ENCODE measurements at places on chromosomes 13 and 19.

DNA sequence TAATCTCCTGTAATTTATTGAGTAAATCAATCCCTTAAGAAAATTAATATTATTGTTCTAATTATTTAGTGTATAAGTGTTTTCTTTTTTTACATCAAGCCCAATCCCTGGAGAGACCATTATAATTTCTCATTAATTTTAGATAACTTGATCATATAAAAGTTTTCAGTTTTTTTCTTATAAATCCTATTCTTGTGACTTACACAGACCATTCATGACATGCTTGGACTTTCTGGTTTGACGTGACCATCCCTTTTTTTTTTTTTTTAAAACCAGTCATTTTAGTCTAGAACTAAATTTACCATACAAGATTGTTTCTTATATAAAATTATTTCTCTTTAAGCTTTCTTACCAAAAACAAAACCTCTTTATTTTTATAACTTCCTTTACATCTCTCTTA, 5.4 kb upstream of the MTRF1 start:
- peak; percentile 22 for DNase-seq

DNA sequence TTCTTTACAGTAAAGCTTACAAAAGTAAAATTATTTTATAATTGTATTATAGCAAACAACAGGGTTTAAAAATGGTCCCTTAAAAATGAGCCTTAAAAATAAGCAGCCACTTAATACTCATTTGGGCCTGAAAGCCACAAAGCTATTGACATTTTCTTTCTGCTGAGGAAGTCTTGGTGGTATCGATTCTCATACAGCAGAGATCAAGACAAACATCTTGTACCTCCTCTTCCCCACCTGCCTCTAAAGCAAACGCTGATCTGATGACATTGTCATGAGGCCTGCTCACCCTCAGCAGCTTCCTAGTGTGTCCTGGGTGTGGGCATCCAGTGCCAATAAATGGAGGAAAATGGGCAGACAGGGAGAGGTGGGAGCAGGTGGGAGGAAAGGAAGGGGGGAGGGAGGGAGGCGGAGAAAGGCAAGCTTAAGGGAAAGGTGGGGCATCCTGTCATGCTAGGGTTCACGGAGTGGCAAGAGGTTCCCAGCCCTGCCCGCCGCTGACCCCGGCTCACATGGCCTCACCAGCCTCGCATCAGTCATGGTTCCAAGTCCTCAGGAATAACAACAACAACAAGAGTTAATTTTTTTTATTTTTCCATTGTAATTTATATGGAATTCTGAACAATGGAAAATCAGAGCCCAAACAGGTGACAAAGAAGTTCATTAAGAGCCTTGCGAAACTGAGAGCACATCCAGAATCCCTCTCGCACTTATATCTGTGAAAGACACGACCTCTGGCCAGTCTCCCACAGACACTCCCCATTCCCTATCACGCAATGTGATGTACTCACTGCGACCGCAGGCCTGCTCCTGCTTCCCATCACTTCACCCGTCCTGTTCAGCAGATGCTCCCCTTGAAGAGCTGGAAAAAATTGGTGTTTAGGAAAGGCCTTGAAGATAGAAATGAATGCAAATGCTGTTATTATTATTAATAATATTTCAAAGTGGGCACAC, 15.1 kb upstream of the ATP11A start:
- DNase-seq, result no peak

DNA sequence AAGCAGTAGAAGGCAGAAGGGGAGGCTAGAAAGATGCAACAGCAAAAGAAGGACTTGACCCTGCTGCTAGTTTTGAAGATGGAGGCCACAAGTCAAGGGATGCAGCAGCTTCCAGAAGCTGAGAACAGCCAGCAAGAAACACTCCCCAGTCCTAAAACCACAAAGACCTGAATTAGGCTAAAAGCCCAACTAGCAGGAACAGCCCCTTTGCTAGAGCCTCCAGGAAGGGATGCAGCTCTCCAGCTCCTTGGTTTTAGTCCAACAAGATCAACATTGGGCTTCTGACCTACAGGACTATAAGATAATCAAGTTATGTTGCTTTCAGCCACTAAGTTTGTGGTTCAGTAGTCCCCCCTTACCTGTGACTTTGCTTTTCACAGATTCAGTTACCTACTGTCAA, 10.5 kb upstream of the LATS2 start:
- no peak for DNase-seq

DNA sequence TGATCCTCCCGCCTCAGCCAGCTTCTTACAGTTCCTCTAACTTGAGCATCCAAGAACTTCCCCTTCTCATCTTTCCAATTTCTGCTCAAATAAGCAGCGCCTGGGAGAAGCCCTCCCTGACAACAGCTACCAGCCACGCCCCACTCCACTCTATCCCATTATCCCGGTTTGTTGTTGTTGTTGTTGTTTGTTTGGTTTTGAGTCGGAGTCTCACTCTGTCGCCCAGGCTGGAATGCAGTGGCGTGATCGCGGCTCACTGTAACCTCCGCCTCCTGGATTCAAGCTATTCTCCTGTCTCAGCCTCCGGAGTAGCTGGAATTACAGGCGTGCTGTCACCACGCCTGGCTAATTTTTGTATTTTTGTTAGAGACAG, 822 bp upstream of the PTPRS start:
- no peak for DNase-seq

DNA sequence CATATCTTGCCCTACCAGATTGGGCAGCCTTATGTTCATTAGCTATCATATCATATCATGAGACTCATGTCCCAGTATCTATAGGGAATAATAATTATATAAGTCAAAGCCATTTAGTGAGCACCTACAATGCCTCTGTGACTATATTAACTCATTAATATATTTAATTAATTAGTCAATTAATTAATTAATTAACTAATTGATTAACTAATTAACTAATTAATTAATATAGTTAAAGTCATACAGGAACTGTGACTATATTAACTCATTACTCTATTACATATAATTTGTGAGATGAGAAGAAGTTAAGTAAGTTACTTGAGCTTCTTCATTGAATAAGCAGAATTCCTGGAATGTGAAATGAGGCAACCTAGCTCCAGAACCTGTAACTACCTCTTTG, 588.3 kb upstream of the SLITRK1 start:
- DNase-seq, result no peak

GRCh38 chr13:90360785-90361184, 986.7 kb upstream of the MIR17HG start:
- no peak for DNase-seq

GRCh38 chr13:30394751-30395191, 27.5 kb upstream of the UBE2L5 start:
- peak; percentile 40 for DNase-seq

DNA sequence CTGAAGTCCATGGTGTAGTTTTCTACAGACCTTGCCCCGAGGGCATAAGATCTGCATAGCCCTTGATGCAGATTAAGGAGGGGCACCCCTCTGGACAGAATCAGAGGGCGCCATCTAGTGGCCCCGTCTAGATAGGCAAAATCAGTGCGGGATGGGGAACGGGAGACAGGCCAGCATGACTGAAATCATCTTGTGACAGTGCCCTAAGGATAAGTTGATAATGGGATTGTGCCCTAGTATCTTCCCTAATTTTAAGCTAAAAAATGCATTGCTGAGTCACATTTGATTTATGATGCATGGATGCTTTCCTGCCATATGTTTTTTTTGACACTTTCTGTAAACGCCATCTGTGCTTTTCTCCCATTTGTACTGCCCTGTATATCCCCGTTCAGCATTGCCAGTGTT, 19.0 kb upstream of the GPI start:
- peak; percentile 44 for DNase-seq

DNA sequence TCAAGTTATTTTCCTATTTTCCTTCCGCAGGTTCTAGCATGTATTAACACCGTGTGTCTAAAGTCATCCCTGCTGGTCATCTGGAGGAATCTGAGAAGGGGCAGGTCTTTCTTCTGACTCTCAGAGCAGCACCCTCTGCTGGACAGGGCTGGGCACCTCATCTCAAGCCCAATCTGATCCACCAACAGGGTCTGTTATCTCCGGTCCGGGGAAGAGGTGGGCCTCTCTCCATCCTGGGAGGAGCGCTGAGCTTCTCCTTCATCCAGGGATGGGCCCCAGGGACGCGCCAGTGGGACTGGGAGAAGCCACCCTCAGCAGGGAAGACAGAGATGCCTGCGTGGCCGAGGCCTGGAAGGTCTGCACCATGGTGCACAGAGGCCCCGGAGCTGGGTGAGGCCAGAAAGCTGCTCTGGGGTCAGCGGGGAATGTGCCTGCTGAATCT, 26.0 kb upstream of the ZNF331 start:
- peak; percentile 19 for DNase-seq

DNA sequence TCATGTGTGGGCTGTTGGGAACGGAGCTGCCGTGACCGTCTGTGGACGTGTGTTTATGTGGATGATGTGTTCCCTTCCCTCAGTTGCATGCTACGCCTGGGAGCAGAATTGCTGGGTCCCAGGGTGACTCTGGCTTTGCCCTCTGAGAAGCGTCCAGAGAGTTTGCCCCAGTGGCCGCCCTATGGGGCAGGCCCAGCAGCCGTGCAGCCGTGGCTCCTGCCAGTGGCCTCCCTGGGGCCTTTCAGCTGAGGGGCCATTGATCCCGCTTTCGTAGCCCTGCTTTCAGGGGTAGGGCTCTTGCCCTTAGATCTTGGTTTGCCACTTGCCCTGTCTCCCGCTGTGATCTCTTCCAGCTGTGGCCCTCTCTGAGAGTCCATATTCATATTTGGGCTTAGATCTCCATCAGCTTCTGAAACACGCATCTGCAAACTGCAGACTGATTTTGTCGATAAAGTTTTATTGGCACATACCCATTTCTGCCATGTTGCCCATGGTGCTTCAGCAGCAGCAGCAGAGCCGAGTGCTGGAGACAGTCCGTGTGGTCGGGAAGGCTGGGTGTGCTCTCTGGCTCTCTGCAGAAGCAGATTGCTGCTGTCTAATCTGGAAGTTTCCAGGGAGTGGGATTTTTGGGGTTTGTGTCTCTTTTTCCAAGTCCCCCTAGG, 17.6 kb downstream of the GNA11 start:
- DNase-seq, result no peak

DNA sequence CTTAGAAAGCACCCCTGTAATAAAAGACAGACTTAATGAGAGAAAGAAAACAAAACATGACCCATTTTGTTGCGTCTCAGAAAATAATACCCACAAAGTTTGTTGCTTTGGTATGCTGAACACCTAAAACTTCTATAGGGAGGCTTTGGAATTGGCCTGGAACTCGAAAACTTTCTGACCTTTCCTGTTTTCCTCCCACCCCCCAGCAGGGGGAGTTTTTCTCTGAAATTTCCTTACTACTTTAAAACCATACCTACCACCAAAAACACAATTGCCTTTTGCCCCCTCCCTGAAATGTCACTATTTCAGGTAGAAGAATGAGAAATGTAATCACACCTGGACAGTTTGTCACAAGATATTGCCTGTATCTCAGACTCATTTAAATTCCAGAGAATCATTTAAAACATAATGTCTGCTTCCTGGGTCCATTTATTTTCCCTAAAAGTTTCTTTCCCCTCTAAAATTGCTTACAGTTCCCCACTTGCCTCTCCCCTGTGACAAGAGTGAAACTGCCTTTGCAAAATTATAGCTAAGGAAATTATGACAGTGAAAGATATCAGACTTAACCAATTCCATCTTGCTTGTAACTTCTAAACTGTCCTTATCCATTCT, 2700.2 kb downstream of the PCDH9 start:
- DNase-seq, result no peak

DNA sequence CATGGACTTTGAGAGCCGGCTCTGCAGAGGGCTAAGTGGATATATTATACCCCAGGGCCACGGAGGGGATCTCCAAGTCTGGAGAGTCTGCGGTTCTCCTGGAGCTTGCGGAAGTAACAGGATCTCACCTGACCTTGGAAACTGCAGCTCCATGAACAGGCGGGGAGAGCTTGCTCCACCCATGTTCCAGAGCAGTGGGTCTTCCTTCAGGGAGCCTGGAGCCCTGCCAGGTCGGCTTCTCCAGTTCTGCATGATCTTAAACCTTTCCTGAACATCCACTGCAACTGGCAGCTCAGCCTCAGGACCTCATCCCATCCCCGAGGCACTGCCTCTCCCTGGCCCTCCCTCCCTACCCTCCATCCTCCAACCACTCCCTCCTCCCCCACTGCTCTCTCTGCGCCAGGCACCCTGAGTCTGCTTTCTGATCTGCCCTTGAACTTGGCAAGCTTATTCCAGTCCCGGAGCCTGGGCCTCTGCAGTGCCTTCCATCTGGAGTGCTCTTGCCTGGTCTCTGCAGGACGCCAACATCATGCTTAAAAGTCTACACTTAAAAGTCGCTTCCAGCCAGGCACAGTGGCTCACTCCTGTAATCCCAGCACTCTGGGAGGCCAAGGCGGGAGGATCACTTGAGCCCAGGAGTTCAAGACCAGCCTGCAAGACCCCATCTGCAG, 13.2 kb downstream of the ATCAY start:
- DNase-seq, result no peak

- no peak for DNase-seq
Observed at GRCh38 chr13:38914070-38914469, 76.6 kb downstream of the STOML3 start.

- DNase-seq, result peak; percentile 72
Observed at GRCh38 chr19:49786376-49786820, 19.6 kb downstream of the AP2A1 start.

- peak; percentile 95 for DNase-seq
Observed at GRCh38 chr19:51366389-51367254, 434 bp upstream of the ETFB start.
